ENCODE measurements at places on chromosomes 7 and 10. TPM values are rescaled to one million over a fixed set of nuclear protein-coding genes. Genes with fewer than 3 reads are reported as not detected.

Gene HOXA6
- total RNA-seq = 8.3 TPM

Gene SLC18A2
- not detected for total RNA-seq

DNA sequence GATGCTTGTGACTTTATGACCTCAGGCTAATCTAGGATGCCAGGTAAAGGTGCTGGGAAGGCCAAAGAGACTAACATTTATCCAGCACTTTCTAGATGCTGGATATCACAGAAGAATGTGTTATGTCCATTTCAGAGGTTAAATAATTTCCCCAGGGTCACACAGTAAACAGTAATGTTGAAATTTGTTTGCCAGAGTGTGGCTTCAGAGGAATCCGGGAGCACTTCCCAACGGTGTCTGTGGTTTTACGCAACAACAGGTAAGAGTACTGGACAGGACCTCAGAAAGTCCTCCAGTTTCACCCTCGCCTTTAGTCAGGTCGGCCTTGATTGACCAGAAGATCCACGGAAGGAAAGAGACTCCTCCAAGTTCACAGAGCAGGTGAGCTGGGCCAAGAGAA lies 1.7 kb downstream of the SHTN1 start:
- no peak for DNase-seq

DNA sequence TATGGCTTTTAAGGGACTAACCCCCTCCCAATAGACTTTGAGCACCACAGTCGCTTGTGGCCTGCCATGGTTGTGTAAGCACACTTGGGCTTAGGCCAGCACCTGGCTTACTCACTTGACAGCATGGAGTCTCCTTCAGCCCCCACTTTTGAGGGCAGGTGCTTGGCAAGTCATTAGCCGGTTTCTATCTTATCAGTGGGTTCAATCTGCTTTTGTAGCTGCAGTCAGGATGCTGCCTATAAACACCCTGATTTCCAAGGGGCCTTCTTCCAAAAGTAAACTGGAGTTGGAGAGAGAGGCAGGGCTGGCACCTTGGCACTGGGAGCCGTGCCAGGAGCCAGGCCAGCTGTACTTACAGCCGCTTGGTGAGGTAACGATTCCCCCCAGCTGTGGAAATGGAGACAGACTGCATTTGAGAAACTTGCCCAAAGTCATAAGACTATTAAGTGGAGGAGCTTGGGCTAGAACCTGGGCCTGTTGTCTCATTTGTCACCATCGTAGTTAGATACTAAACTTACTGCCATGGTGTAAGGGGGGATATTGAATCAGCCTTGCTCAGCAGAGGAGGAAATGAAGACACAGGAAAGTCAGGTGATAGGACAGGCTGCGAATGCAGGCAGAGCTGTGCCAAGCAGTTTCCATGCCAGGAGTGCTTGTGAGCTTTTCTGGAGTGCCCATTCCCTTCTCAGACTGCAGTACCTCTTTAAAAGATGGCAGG lies 92.2 kb upstream of the EFCAB10 start:
- DNase-seq = no peak

DNA sequence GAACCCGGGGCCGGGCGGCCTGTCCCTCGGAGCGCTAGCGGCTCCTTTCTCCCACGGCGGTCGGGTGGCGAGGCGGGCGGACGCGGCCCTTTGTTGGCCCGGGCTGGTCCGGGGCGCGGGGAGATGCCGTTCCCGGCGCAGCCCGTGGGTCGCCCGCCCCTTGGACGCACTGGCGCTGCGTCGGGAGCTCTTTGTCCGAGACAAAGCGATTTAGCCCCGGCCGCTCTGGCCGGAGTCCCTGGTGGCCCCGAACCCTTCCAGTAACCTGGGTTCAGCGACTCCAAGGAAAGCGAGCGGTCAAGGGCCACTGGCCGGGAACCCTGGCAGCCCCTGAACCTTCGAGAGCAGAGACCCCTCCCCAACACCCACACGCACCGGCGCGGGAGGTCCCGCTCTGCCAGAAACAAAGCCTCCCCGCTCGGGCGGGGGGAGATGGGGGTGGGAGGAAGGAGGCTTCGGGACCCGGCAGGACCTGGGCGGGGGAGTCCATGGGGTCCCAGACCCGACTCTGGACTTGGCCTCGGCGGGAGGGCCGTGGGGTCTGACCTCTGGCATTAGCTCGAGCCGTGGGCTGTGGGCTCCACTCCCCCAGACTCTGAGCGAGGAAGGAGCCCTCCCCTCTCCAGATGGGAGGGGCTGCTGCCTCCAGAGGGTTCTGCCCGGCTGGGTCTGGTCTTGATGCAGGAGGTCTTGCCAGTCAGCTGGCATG lies 836 bp downstream of the DPYSL4 start:
- DNase-seq = no peak

GRCh38 chr10:3578159-3578558 lies 206.8 kb downstream of the KLF6 start:
- DNase-seq = no peak

GRCh38 chr10:97003804-97004201 lies 171.7 kb downstream of the LCOR start:
- DNase-seq = no peak

DNA sequence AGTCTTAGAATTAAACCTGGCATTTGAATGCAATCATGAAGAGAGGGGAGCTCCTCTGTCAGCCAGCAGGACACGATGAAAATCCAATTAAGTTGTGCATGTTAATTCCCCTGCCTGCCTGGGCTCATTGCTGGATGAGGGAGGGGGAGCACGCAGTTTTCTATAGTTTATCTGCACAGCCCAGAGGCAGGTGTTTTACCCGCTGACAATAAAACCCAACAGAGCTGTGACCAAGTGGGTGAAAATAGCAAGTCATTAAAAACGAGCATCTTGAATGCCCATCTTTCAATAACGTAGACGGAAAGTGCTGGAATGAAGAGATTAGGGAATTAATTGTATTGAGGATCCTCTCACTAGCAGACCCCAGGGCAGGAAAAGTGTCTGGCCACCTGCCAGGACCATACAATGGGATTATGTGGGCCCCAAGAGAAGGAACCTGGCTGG lies 100.1 kb upstream of the FAM20C start:
- DNase-seq = no peak

DNA sequence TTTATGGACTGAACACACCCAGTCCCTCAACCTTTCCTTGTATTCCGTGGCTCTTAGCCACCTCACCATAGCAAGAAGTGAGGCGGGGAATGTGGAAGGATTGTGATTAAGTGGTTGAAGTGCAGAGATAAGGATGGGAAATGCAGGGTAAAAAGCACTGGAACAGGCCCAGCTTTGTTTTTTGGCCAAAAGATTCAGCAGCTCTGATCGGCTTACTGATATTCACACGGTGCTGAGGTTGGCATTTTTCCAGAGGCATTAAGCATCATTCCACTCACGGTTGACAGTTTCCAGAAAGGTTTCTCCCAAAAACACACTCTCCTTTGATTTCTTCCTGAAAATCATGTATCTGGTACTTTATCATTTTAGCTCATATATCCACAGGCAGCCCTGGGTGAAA lies 544.2 kb downstream of the CNTNAP2 start:
- no peak for DNase-seq

GRCh38 chr10:423178-423577 lies 266.3 kb downstream of the DIP2C start:
- DNase-seq = no peak

DNA sequence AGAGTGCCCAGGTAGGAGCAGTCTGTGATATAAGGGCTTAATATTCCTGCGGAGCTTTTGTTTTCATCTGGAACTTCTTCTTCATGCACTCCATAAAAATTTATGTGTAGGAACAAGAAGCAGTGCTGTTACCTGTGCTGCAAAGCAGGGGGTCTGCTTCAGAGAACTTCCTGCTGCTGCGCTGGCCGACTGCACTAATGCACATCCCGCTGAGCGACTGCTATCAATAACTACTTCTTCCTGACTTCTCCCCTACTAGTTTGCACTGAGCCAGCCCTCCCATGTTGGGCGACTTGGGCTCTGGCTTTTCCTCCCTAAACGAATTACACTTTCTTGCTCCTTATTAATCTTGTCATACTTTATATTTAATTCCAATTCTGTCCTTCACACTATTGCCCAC lies 150.3 kb downstream of the NEBL start:
- DNase-seq = no peak

- DNase-seq = no peak
Measured at GRCh38 chr10:62583876-62584615, 209.9 kb downstream of the ZNF365 start.

DNA sequence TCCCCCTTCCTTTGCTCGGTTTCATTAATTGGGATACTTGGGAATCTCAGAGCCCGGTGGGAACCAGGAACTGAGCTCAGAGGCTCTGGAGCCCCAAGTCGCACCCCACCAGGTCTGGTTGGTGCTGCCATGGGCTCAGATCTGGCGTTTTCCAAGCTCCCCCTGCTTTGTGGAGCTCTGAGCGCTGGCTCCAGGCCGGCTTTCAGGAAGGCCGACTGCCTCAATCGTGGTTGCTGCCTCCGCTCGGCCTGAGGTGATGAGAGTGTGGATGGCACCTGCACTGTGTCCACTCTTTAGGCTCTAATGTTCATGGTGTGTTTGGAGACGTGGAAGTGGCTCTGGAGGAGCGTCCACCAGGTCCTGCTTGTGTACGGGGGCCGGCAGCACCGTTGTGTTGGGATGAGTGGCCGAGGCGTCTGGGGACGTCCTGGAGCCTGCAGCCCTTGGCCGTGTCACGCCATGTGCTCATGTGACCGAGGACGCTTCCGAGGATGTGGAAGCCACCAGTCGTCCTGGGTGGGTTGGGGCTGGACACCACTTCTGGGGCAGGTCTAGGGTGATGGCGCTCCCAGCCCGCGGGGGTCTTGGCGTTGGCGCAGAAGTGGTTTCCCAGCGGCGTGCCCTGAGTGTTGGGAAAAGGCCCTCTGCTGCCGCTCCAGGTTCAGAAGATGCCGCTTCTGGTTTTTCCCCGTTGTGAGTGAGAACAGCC lies 8.2 kb downstream of the INPP5A start:
- DNase-seq = no peak
